ENCODE measurements at places on chromosomes 5 and 9.
A peak's percentile ranks its signal among the peaks of the same experiment; 100 is the strongest.

DNA sequence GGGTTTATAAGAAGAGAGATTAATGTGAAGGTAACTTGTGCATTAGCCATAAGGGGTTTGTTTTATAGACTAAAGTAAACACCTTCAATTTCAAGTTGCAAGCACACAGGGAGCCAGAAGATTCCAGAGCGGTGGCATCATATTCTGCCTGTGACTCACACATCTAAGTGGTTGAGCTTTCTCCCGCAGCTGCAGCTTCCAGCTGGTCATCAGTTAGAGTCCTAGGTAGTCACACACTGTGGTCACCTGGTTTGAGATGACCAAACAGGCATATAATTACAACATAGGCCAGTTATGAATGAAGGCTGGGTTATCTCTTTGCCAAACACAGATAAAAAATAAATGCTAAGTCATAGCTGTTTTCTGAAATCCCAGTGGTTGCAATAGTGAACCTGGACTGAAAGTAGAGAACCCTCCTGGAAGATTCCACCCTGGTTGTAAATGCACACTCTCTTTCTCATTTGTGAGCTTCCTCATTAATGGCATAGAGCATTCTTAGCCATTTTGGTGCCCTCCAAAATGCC is 171.3 kb downstream of the GDNF start:
- peak; percentile 73 for DNase-seq

DNA sequence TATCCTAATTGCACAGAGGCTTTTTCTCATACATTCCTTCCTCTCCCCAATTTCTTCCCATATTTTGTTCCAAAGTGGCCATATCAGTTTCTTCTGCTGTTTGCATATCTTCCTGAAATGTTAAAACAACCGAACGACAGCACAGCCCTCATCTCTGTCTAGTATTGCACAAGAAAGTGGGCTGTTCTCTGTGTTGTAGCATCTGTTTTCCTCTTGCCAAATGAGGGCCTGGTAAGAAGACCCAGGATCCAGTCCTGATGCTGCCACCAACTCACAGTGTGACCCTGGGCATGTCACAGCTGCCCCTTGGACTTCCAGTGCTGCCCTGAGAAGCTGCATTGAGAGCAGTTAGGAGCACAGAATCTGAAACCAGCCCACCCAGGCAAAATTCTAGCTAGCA is 4.1 kb downstream of the SLC31A2 start:
- DNase-seq = no peak

GRCh38 chr5:37435261-37435660 is 56.1 kb downstream of the WDR70 start:
- no peak for DNase-seq

DNA sequence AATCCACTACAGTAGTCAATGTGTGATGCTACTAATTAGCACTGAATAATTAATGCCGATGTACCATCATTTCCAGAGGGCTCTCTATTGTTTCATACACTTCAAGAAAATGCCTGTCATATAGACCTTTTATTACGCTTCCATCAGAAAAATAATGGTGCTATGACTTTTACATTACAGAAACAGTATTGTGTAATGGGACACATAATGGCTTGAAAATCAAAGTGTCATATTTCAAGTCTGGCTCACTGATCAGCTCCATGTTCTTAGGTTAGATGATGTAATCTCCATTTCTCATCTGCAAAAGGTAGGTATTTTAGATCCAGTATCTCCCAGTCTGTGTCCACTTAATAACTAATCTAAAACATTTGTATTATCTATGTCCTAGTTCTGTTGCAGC is 990.6 kb upstream of the TYRP1 start:
- no peak for DNase-seq

- no peak for DNase-seq
Measured at GRCh38 chr5:129112295-129112694, 17.7 kb downstream of the ISOC1 start.

- no peak for DNase-seq
Measured at GRCh38 chr9:115393976-115394775, 276.2 kb upstream of the TNC start.

Data from hepatic stellate cell (primary cell).